Midbrain (tissue), 1 donor: ENCODE measurements at places on chromosomes 1 and 21.

DNA sequence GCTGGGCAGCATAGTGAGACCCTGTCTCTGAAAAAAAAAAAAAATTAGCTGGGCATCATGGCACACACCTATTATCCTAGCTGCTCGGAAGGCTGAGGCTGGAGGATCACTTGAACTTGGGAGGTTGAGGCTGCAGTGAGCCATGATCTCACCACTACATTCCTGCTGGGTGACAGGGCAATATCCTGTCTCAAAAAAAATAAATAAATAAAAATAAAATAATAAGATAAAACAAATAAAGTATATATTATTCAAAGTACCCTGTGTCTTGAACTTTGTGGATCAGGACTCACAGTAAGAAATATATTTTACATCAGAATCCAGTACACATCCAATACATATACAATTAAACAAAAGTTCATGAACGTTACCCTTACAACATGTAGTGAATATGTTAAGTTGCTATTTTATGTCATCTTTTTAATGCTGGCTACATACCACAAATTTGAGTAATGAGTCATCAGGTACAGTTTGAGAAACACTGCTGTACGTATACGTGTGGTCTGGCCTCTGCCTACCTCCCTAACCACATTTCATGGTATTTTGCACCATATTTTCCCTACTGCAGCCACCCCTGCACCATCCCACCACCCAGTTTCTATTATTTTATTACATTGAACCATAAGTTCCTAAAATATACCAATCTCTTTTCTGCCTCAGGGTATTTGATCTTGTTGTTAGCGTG lies 4.4 kb downstream of the NME7 start:
- no peak for DNase-seq

DNA sequence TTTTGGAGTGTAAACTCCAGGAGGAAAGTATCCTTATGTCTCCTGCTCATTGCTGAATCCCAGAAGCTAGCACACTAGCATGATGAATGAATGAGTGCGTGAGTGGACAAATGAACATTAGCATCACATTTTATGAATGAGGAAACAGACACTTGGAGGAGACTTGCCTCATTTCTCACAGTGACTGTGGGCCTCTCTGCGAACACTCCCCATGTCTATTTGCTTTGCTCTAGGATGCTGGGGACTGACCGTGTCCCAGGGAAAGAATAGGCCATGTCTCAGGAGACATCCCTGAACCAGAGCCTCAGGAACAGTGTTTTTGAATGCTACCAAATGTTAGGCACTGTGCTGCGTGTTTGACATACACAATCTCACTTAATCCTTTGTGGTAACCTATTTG lies 140.9 kb downstream of the OMA1 start:
- no peak for DNase-seq

- no peak for DNase-seq
Measured at GRCh38 chr1:180141381-180141934, 13.2 kb upstream of the QSOX1 start.

- DNase-seq: no peak
Measured at GRCh38 chr21:45972716-45973474, 8.7 kb upstream of the COL6A1 start.

- DNase-seq: no peak
Measured at GRCh38 chr1:218165701-218166114, 119.4 kb upstream of the RRP15 start.
